ENCODE measurements at places on chromosomes 6 and 20.

DNA sequence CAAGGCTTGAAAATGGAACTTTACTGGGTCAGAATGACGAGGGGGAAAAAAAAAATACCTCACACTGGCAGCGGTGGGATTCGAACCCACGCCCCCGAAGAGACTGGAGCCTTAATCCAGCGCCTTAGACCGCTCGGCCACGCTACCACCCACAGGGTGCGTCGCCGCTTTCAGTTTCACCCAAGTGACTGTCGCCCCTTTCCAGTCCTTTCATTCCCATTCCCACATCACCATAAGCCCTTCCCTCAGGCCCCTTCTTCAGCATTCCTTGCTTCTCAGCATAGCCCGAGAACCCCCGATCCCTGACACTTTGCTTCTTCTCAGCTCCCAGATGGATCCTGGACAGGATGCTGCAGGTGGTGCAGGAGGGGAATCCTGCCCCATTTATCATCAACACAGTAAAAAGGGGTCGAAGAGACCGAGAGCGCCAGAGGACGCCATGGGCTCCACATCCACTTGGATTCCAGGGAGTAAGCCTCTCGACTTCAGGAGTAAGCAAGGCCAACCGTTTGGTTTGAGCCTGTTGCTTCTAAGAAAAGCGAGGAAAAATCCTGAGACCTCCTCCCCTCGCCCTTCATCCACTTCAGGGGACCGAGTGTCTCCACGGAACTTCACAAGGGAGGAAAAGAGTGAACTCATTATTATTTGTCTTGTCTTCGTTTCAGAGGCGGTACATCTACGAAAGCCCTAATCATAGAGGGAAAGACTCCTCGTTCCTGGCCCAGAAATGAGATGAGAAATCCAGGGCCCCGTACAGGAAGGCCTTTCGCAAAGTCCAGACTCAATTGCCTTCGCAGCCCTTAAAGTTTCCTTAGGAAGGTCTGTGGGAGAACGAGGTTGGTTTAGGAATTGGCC lies 20.0 kb upstream of the TRIM27 start:
- no peak for DNase-seq

DNA sequence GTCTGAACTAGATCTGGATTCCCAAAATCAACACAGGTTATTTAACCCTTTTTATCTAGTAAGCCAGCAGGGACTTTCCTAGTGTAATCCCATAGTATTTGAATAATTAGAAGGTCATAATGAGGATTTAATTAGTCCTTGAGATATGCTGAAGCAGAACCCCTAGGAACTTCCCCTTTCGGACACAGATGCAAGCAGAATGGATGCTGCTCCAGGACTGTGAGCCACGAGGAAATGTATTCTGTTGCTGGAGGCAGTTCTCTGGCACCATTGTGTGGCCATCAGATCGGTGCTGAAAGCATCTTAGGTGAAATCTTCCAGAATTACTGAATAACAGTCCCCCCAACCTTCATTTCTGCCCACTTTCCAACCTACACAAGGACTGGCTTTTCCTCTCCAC lies 206.9 kb downstream of the TMEM242 start:
- DNase-seq = no peak

DNA sequence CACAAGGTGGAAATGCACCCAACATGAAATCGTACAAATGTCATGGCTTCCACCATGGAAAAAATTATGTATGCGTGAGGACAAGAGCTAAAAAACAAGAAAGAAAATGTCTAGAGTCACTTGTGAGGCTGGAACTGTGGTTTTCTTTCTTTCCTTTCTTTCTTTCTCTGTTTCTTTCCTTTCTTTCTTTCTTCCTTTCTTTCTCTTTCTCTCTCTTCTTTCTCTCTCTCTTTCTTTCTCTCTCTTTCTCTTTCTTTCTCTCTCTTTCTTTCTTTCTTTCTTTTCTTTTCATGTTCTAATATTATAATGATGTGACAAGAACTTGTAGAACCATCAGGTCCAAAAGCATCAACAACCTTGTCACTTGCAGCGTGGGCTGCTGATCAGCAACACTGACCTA lies 28.4 kb downstream of the ZNF311 start:
- DNase-seq = no peak

GRCh38 chr20:35673884-35674283 lies 9.2 kb upstream of the CPNE1 start:
- DNase-seq = no peak

- no peak for DNase-seq
These were observed 17.3 kb upstream of the ELOVL4 start for GRCh38 chr6:79964607-79965081.

DNA sequence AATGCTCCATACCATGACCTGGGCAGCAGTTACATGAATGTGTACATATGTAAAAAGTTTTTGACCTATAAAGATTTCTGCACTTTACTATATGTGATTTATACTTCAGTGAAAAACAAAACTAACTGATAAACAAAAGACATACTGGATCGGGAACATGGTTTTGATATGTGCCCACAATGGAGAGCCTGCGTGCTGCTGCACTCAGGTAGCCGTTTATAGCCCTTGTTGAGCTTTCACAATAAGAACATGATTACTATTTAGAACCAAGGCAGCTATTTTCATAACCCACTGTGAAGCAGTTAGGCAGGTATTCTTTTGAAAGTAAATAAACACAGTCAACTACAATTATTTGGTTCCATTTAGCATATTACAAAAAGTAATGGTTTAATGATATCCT lies 195.9 kb upstream of the RAB32 start:
- DNase-seq = no peak

- DNase-seq = no peak
These were observed 11.9 kb upstream of the TGM3 start for GRCh38 chr20:2283706-2284423.

DNA sequence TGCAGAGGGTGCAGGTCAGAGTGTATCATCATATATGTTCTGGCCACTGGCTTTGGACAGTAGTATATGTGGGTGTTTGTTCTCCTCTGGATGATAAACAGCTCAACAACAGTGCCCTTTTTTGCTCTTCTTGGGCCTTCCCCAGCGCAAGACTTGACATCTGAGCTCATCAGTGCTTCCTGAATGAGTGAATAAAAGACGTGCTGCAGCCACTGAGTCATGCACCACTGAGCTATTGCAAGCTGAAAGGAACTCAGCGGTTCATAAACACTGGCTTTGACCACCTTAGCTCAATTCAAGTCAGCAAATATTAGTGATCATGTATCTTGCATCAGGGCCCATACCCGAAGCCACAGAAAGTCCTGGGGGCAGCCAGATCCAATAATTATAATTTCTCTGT lies 105.3 kb upstream of the KCNG1 start:
- no peak for DNase-seq

GRCh38 chr6:11853678-11854407 lies 75.2 kb upstream of the ADTRP start:
- no peak for DNase-seq

DNA sequence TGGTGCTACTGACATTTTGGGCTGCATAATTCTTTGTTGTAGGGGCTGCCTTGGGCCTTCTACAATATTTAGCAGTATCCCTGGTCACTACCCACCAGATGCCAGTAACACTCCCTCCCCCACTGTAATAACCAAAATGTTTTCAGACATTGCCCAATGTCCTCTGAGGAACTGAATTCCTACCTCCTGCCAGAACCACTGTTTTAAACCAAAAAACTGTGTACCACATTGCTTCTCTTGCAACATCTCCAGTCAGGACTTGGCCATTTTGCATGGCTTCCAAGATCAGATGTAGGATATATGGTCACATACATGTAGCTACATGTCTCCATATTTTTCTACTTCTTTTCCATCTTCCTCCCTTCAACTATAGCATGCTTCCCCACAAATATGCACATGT lies 97.4 kb upstream of the IFNGR1 start:
- no peak for DNase-seq

DNA sequence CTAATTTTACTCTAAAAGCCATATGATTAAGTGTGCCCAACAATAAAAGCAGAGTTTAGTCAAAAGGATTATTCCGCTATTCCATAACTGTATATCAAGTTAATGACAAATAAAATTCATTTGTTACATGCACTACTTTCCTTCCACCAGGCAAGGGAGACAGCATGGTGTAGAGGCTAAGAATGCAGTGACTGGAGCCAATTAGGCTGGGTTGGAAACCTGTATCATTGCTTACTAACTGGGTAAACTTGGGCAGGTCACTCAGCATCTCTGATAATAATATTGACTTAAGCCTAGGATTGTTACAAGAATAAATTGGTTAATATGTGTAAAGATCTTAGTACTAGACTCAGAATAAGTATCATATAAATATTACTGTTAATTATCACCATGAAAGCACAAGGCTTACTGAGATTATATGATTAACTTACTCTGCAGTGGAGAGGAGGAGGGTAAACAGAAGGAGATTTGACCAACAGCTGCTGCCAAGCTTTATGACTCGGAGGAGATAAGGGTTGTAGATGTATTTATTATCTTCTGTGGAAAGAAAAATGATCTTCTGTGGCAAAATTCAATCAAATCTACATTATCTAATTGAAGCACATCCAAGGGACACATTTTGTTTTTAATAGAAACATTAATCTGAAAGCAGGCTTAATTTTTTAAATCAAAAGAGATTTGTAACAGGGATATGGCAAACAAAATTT lies 1459.9 kb downstream of the GRIK2 start:
- DNase-seq = no peak

GRCh38 chr20:33981347-33981746 lies 12.4 kb upstream of the RALY start:
- no peak for DNase-seq

GRCh38 chr6:12009876-12010634 lies 2.1 kb upstream of the HIVEP1 start:
- DNase-seq = no peak

- no peak for DNase-seq
These were observed 60.4 kb downstream of the TMEM200A start for GRCh38 chr6:130426066-130426721.

DNA sequence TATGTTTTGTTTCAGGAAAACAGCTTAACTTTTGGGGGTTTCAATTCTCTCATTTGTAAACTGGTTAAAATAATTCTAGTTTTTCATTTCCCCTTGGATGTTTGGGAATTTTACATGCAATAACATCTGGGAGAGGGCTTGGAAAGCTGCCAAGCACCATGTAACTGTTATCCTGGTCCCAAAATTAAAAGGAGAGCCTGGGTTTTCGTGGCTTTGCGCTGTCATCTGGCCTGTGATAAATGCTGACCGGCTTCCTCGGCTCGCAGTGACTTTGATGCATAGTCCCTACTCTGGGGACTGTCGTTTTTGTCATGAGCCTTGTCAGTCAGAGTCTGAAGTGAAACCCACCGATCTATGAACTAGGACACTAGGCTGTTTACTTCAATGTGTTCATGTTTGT lies 12.2 kb downstream of the SLC35F1 start:
- DNase-seq = no peak

Data from mesothelial cell of epicardium (in vitro differentiated cells).